H4 (cell line): ENCODE measurements at places on chromosomes 4 and X. TPM values are rescaled to one million over a fixed set of nuclear protein-coding genes. Genes with fewer than 3 reads are reported as not detected.

DNA sequence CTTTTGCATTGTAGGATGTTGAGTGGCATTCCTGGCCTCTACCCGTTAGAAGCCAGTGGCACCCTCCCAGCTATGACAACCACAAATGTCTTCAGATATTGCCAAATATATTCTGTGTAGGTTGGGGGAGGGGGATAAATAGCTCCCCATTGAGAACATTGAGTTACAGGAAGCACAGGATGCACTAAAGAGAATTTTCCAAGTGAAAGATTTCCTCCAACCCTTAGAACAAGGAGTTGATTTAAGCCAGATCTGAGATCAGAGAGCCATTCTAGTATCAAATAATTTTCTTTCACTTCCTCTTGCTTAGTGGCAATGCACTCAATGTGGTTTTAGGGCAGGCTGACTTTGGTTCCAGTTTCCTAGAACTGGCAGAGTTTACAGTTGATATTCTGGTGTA is 436.6 kb downstream of the C4orf33 start:
- DNase-seq: peak; percentile 4

DNA sequence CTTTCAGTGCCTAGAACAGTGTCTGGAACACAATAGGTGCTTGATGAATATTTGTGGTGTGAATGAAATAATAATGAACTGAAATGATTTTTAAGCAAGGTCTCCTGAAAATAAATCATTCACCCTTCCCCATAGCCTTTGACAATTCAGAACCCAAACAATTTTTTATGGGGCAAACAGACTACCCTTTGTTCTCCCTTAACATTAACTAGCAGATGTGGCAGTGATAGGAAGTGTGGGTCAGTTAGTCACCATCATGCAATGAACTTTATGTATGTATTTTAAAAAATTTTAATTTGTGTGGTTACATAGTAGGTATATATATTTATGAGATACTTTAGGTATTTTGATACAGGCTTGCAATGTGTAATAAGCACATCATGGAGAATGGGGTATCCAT is 27.2 kb upstream of the CD40LG start:
- DNase-seq: no peak

- no peak for DNase-seq
Measured at GRCh38 chr4:182426901-182427300, 183.7 kb downstream of the TENM3 start.

- DNase-seq: peak; percentile 33
Measured at GRCh38 chrX:104679175-104679574, 113.2 kb downstream of the IL1RAPL2 start.

GRCh38 chr4:2096073-2096609 is 37.0 kb downstream of the NAT8L start:
- DNase-seq: no peak

DNA sequence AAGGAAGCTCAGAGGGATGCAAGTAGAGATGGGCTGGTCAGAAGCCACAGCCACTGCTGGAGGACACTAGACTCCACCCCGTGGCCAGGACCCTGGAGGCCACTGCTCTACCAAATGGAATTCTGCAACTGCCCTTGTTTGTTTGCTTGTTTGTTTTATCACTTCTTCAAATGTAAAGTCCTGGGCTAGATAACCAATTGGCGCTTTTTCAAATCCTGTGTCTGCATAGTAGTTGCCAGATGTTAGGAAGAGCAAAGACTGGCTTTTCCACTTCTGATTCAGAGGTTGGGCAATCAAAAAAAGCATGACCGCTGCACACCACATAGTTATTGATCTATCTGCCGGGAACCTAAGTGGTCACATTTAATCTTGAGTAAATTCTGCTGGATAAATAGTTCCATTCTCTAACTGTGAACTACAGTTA is 255.2 kb upstream of the SFRP2 start:
- DNase-seq: no peak

- no peak for DNase-seq
Measured at GRCh38 chr4:5843573-5844530, 49.0 kb downstream of the CRMP1 start.

DNA sequence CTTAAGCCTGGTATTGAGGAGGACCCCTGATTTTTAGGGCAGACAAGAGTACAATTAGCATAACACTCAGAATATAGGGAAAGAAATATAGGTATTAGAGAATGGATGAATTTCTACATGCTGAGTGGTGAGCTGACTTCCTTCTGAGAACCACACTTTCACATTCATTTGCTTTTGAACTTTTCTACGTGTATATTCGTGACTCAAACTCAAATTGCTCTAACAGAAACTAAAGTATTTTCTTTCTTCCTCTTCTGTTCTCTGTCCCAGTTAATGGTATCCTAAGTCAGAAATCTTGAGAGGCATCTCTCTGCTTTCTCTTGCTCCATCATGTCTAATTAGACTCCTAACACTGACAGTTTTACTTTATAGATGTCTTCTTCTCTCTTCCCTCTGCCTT is 103.2 kb upstream of the CITED1 start:
- DNase-seq: no peak

- DNase-seq: peak; percentile 16
Measured at GRCh38 chr4:62709618-62710252, 1509.6 kb downstream of the ADGRL3 start.

DNA sequence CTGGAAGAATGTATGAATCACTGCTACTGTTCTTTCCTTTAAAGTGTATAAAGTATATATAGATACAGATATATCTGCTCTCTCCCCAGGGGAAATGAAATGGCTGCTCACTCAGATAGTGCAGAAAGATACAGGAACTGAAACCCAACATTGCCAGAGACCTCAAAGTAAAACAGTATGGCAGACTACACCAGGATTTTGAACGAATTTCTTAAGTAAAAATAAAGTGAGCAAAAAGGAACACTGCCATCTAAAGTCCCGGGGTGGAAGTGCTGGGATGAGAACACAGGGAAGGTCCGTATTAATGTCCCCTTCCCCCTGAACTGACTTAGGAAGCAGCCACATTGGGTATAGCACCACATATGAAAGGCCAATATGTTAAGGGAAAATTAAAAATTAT is 93.4 kb downstream of the TMA16 start:
- DNase-seq: no peak

DNA sequence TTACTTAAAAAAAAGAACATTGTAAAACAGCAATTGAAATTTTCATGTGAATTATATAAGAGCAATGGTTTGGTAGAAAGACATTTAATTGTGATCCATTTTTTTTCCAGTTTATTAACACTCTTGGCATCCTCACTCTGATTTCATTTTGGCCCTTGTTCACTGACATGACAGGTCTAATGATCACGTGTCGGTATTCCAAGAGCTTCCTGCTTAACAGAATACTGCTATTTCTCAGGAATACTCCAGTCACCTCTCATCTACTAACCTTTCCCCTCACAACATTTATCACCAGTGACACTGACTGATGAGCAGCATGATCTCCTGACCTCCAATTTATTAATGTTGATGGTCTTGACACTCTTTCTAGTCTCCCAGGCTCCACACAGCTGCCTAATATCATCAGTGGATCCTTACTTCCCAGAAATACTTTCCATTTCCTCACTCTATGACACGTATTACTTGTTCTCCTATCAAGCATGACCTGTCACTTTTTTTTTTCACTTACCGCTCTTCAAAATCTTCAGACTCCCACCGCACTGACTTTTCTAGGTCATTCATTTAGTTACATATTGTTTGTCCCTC is 847.8 kb upstream of the SLIT2 start:
- DNase-seq: no peak

DNA sequence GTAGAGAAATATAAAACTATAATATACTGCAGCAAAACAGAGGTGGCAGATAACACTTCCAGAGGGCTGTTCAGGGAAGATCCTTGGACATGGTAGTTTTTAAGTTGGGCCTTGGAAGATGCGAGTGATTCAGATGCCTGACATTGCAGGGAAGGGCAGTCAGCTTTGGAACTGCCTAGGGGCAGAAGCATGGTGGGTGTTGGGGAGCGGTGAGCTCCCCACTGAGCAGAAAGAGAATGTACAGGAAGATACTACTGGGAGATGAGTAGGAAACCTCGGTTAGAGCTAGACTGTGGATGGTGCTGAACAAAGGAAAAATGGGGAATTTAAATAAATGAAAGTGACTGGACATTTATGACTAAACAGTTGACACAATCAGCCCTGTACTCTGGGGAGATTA is 24.9 kb upstream of the SEC24B start:
- no peak for DNase-seq

DNA sequence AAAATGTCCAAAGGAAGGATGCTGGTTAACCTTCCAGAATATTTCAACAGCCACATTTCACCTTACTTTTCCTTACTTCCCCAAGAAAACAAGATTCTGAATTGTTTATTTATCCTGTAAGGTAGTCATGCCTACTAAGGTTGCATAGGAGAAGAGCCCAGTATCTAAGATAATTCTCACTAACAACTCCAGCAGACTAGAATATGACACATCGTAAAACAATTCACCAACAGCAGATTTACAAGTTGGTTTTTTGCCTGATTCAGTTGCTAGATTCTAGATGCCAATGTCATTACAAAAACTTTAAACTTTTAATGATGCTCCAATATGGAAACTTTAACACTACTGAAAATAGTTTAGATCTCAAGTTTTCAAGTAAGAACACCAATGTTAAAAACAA is 176.4 kb downstream of the IL13RA2 start:
- DNase-seq: peak; percentile 4

DNA sequence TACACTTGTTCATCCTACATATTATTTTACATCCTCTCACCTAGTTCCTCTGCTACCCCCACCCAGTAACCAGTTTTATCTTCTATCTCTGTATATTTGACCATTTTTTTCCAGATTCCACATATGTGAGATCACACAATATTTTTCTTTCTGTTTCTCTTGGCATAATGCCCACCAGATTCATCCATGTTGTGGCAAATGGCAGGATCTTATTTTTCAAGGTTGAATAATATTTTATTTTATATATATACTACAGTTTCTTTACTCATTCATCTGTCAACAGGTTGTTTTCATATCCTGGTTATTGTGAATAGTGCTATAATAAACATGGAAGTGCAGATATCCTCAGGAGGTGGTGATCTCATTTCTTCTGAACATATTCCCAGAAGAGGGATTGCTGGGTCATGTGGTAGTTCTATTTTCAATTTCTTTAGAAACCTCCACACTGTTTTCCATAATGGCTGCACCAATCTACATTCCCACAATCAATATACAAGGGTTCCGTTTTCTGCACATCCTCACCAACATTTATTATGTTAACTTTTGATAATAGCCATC is 48.2 kb downstream of the THAP9 start:
- no peak for DNase-seq

- DNase-seq: no peak
Measured at GRCh38 chr4:26607776-26608175, 23.9 kb downstream of the TBC1D19 start.

DNA sequence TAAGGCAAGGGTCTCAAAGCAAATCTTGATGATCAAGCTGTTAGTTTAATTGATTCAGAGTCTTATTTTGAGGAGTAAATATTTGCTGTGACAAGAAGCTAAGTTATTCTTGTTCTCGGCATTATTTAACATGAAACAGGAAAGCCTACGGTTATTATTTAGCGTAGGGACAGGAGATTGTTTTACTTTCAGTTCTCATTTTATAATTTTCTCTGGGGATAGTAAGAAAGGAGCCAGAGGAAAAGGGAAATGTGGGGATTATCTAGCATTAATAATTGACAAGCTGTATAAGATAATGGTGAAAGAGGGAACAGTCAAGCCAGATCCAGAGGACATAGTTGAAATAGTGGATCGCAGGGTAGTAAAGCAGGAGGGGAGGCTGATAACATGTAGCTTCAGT is 39.7 kb upstream of the PARM1 start:
- DNase-seq: no peak

- no peak for DNase-seq
Measured at GRCh38 chr4:26039639-26040359, 125.8 kb downstream of the SMIM20 start.

- no peak for DNase-seq
Measured at GRCh38 chr4:185238750-185239149, 29.4 kb downstream of the SNX25 start.

DNA sequence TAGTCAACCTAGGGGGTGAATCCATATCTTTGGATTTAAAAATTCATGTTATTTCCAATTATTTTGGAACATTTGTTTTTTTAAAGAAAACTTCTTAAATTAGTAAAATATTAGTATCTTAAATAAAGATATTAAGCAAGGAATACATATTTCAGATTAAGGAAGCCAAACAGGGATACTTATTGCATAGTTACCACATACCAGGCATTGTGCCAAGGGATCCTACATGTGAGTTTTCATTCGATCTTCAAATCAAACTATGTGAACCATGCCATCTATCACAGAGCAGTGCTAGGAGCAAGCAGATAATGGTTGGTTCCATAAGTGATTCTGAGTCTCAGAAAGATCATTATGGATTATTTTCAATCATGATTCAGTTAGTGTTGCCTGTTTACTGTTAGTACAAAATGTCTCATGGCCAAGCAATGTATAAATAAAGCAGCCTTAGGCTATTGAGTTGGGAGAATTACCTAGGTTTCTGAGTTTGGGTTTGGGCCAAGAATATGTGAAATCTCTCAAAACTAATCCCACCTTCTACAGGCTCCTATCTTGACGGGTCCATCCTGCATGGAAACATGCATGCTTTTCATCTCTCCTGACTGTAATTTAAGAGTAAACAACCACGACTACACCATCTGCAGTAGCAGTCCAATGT is 176.7 kb downstream of the NPFFR2 start:
- DNase-seq: no peak

DNA sequence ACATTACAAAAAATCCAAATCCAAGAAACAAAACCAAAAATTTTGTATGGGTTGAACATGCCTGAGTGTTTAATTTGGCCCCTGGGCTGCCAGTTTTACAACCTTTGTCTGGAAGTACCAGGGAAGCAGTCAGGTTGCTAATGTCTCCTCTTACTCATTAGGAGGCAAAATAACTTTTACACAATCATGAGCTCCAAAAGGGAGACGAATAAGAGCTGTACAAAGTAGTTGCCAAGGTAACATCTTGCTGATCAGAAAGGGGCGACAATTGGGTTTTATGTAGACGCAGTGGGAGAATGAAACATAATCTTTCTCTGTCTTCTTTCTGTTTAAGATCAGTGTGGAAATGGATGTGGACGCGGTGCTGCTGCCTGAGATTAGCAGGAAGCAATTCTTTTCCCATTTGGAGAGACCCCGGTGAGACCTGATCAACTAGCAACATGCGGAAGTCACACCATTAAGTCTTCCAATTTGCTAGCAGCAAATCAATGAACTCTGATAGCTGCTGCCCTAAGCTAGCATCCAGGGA is 90.7 kb upstream of the IGFBP7 start:
- DNase-seq: no peak

DNA sequence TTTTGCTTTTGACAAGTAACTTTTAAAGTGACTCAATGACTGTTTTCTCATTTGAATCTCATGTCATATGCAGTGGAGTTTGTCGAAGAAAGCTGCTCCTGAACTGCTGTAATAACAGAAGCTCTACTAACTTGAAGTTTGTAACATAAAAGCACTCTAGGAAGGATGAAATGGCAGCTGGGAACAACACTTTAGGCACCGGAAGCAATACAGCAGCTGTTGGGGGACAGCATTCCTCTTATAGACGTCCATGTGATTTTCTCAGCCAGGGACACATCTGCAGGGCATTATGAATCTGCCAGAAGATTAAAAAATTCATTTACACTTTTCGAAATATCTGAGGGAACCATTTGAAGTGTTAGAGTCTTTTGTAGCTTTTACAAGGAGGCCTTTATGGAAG is 1035.8 kb downstream of the ADGRL3 start:
- no peak for DNase-seq

TENT5D gene
- 0.56 TPM in 1 of 2 replicates, not detected in the other for total RNA-seq

STPG2 gene
- not detected in 2 replicates for total RNA-seq

RXFP1 gene
- total RNA-seq: not detected in 2 replicates

DAPP1 gene
- not detected in 2 replicates for total RNA-seq

BTK gene
- total RNA-seq: not detected in 2 replicates

BEX2 gene
- total RNA-seq: 17.6 and 19.2 TPM in 2 replicates

FREM3 gene
- total RNA-seq: not detected in 2 replicates
